ENCODE measurements at places on chromosomes 5 and 9. TPM values are rescaled to one million over a fixed set of nuclear protein-coding genes. Genes with fewer than 3 reads are reported as not detected.
A peak's percentile ranks its signal among the peaks of the same experiment; 100 is the strongest.

- no peak for DNase-seq
Observed at GRCh38 chr5:58259685-58260152, 200.2 kb downstream of the PLK2 start.

DNA sequence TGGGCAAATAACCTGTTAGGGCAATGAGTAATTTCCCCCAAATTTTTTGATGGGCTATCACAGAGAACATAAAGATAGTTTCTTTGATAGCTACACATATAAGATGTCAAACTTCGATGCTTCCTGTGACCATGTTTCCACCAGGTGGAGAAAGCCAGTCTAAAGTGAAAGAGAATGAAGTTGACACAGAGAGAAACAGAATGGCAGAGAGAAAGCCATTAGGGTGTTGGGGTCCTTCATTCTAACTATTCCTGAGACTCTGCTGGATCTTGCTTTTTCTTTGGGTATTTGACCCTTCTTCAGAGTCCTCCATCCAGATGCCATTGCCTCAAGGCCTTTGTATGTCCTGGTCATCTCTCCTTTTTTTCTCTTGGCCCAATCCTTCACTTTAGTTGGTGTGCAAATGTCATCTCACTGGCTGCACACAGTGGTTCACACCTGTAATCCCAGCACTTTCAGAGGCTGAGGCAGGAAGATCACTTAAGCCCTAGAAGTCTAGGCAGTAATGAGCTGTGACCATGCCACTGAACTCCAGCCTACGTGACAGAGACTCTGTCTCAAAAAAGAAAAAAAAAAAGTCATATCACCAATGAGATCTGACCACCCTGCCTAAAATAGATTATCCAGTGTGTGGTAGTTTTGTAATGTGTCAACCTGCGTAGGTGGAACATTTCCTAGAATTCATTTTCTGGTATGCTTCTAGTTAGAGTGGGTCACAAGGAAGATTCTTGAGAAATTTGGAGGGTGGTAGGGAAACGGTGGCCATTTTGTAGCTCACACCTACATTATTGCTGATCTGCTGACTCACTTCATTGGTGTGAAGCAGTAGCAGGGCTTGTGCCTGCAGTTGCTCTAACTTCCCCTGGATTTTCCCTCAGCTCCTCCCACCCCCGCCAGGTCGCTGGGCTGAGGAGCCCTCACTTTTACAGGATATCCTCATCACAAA, 20.8 kb upstream of the KIF2A start:
- DNase-seq: peak; percentile 74

- no peak for DNase-seq
Observed at GRCh38 chr9:136594492-136594891, 48.6 kb upstream of the NOTCH1 start.

DNA sequence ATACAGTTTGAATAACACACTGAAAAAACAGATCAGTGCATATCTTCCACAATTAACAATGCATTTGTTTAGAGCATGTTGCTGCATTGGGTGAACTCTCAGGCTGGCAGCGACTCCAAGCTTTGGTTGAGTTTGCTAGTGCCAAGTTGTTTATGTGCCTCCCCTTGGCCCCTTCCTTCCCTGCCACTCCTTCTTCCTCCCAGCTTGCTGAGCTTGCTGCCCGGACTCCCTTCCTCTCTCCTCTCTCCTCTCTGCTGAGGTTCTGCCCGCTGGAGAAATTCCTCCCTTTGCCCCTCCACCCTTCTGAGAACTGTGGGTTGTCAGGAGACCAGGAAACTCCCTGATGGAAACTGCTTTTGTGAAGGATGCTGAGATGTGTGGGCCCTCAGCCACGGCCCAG, 247.3 kb downstream of the PDZD2 start:
- DNase-seq: no peak

- no peak for DNase-seq
Observed at GRCh38 chr5:85441156-85441555, 1056.5 kb upstream of the EDIL3 start.

- DNase-seq: no peak
Observed at GRCh38 chr9:133612816-133613215, 3.6 kb upstream of the FAM163B start.

- DNase-seq: no peak
Observed at GRCh38 chr5:32008746-32009145, 165.4 kb downstream of the GOLPH3 start.

GRCh38 chr9:127360829-127361228, 36.1 kb upstream of the SLC2A8 start:
- DNase-seq: no peak

DNA sequence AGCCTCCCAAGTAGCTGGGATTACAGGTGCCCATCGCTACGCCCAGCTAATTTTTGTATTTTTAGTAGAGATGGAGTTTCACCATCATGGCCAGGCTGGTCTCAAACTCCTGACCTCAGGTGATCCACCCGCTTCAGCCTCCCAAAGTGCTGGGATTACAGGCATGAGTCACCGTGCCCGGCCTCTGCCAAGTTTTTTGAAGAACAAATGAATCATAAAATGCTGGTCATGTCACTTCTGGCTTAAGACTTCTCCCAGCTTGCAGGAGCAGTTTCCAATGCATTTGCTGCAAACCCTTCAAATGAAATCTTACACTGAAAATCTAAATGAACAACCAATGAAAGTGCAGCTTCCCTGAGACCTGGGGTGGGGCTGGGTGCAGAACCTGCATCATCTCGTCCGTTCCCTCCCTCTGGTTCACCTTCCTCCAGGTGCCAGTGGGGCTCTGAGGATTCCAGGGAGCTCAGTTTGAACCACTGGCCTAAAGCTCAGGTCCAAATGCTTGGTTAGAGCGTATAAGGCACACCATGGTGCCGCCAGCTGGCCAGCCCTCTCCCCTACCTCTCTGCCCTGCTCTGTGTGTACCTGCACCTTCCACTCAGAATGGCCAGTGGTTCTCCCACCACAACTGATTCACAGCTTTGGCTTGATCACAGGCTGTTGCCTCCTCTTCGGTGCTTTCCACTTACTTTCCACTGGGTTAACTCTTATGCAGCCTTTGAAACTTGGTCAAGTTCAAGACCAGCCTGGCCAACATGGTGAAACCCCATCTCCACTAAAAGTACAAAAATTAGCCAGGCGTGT, 39.8 kb upstream of the FUBP3 start:
- DNase-seq: no peak

DNA sequence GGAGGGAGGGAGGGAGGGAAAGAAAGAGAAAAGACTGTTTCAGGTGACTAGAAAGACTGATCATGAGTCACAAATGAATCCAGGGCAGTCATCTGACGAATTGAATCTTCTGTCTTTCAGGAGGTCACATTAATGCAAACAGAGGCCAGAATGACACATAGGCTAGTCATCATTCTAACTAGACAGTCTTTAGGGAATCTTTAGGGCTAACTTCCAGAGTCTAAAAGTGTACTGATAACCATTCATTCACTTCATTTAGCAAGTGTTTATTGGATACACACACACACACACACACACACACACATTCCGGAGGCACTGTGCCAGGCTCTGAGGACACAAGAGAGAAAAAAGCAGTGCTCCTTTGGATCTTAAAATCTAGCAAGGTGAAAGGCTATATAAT, 156.7 kb downstream of the EBF1 start:
- no peak for DNase-seq

DNA sequence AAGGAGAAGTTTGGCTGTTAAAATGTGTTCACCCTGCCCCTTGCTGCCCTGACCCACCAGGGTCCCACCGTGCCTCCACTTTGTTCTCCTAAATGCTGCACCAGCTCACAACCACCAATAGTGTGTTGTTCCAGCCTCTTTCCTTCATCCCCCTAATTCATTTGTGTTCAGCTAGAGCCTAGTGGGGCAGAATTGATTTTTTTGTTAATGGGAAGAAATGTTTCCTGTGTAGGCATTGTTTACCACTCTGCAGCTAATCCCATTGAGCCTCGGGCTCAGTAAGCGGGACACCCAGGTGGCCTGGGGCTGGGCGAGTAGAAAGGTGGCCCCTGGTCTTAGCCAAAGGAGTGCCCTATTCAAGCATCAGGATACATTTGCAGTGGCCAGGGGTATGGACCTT, 127.6 kb downstream of the MVB12B start:
- DNase-seq: no peak

DNA sequence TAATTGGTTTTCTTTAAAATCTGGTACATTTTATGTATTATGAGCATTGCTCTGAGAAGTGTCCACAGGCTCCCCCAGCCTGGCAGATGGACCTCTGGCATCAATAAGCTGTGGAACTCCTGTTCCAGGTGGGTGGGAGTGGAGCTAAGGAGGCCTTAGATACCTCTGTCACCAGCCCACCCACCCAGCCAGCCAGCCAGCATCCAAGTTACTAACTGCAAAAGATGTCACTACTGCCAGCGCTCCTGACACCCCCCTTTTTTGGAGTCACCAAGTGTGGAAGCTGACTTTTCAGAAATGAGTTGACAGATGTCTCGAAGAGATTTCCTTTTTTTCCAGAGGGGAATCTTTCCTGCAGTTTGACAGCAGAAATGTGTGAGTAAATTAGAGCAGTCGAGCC, 111.2 kb downstream of the GALNT10 start:
- DNase-seq: no peak

DNA sequence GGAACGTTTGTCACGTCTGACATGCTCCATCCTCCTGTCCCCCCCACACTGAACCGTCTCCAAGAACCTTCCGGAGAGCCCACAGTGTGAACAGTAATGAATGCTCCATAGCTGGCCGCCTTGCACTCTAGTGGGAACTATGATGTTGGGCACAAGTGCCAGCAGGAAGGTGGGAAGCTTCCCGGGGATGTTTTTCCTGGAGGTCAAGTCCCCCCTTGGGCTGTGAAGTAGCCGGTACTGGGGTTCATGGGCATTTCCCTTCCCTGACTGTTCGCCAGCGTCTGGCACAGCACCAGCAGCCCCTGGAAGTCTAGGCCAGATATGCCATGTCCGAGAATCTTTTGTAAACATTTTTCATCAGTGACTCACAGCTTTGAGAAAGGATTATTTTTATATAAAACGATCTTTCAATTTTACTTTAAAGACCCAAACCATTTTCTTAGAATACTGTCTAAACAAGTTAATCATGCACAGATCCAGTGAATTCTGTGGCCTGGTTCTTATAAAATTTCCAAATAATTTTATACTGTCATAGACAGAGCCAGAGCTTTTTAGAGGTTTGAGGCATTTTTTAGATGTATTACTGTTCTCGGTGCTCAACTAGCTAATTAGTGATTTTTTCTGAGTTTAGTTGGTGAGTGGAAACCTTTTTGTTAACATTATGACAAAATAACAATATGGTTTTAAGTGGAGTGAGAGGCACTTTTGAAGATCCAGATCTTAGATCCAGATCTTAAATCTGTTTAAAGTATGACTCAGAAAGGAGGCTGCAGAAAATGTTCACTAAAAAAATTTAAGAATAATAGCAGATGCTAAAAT, 11.6 kb downstream of the ABL1 start:
- DNase-seq: no peak

DNA sequence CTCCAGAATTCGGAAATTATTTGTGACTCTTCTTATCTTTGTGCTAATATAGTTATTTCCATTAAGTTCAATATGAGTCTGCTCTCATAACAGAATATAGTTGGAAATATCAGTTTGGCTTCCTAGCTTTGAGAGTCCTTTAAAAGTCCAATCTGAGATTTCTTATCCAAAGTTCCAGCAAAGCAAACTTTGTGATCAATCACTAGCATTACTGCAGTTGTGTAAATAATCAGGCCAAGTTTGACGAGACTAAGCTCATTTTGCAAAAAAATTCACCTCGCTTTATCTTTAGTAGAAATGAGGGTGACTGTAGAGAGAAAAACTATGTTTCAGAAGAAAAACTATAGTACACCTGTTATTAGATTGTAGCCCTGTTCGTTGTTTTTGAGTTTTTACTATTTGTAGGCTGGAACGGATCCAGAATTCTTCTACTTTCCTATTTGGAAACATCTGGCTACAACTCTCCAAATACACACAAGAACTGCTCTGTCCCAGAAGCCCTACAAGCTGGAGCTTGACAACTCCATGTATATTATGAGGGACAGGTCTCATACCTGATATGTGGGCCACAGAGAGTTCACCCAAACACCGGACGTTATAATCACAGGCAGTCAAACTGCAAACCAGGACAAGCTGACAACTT, 47.8 kb downstream of the RAPGEF1 start:
- DNase-seq: no peak

- DNase-seq: no peak
Observed at GRCh38 chr9:128169925-128170324, 9.9 kb downstream of the BBLN start.

- peak; percentile 36 for DNase-seq
Observed at GRCh38 chr5:141359790-141360426, at the start of gene PCDHGB2. PCDHGB2 (plus strand) TSS chr5:141359994; CDS start chr5:141360136, 142 bp downstream.

DNA sequence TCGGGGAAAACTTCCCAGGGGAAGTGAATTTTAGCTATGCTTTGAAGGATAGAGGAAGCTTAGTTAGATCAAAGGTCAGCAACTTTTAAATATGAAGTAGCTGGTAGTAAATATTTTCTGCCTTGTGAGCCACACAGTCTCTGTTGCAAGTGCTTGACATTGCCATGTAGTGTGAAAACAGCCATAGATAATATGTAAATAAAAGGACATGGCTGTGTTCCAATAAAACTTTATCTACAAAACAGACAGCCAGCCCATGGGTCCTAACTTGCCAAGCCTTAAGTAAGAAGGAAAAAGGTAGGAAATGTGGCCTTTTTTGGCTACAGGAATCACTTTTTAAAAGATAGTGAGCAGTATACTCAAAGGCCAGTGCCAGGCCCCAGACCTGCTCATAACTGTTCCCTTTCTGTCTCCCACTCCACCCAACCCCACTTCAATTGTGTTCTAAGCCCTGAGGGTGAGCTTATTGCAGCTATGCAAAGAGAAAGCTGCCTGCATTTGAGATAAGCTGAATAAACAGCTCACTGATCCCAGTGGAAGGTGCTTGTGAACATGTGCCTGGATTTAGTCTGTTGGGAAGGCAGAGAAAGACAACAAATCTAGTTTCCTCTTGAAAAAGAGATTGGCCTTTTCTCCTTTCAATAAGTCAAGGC, 113.0 kb upstream of the TRIM32 start:
- DNase-seq: no peak

- DNase-seq: no peak
Observed at GRCh38 chr9:120363697-120364096, 216.3 kb downstream of the CDK5RAP2 start.

GRCh38 chr5:74738406-74738805, 28.5 kb downstream of the GFM2 start:
- no peak for DNase-seq

- DNase-seq: no peak
Observed at GRCh38 chr5:176736301-176736930, 73.9 kb upstream of the UNC5A start.

DNA sequence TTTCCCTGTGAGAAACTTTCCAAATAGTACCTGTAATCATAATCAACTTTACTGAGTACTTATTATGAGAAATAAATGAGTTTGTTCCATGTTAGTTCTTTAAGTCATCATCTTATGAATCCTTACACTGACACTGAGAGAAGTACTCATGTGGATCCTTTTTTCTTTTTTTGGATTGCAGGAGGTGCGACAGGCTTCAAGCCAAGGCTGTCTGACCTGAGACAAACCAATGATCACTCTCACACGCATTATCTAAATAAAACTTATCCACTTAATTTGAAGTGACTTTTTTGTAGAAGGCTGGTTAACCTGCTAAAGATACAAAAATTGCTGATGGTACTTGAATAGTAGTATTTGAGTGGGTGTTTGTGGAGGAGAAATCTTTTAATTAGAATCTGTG, 39.5 kb downstream of the JAKMIP2 start:
- no peak for DNase-seq

NME5 gene
- not detected for total RNA-seq

PCDHA2 gene
- total RNA-seq: not detected

THBS4 gene
- 1.4 TPM for total RNA-seq

ANXA2R gene
- total RNA-seq: 29.3 TPM

PCA3 gene
- not detected for total RNA-seq

PRUNE2 gene
- 0.16 TPM for total RNA-seq

IGFBPL1 gene
- total RNA-seq: not detected

INSYN2B gene
- not detected for total RNA-seq

CATSPER3 gene
- 0.89 TPM for total RNA-seq

CMYA5 gene
- 0.18 TPM for total RNA-seq

PTGES gene
- total RNA-seq: not detected

Data from activated CD8-positive, alpha-beta T cell treated with anti-CD3 and anti-CD28 coated beads, Interleukin-2, amount 10 ng/mL, durations not matched to agents 7 days and 5 days (primary cell).